ENCODE measurements at places on chromosomes 5 and 9.

GRCh38 chr9:34663303-34663605, 797 bp upstream of the CCL27 start:
- DNase-seq: no peak

DNA sequence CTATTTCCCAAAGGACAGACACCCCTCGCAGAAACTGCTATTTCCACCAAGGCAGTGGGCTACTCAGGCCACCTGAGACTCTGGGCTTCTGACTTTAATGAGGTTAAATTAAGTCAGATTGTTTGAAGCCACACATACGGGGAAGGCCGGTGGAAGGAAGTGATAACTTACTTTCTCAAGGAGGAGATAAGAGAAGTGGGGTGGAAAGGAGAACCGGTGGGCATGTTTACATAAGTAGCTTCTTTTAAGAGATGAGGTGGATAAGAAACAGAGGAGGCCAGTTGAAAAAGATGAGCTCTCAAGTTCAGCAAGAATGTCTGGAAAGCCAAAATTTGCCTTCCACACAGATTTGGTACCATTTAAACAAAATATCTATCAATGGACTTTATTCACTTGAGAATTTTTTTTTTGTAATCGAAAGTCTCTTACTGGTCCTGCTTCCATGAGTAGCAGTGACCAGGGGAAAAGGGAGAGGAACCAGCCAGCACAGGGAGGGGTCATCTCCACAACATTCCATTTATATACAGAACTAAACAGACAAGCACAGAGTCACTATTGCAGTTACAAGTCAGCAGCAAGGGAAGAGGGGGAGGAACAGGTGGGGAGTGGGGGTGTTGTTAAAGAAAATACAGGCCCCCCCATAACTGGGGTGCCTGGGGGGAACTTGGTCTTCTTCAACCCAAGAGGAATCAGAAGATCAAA, 20.0 kb downstream of the CCDC125 start:
- DNase-seq: no peak

- DNase-seq: no peak
Measured at GRCh38 chr5:168471785-168472184, 14.5 kb upstream of the RARS1 start.

GRCh38 chr9:134733480-134734232, 92.1 kb downstream of the COL5A1 start:
- no peak for DNase-seq

GRCh38 chr5:149932445-149933350, 11.9 kb downstream of the PDE6A start:
- no peak for DNase-seq

- DNase-seq: no peak
Measured at GRCh38 chr5:90483206-90483605, 8.5 kb downstream of the POLR3G start.

DNA sequence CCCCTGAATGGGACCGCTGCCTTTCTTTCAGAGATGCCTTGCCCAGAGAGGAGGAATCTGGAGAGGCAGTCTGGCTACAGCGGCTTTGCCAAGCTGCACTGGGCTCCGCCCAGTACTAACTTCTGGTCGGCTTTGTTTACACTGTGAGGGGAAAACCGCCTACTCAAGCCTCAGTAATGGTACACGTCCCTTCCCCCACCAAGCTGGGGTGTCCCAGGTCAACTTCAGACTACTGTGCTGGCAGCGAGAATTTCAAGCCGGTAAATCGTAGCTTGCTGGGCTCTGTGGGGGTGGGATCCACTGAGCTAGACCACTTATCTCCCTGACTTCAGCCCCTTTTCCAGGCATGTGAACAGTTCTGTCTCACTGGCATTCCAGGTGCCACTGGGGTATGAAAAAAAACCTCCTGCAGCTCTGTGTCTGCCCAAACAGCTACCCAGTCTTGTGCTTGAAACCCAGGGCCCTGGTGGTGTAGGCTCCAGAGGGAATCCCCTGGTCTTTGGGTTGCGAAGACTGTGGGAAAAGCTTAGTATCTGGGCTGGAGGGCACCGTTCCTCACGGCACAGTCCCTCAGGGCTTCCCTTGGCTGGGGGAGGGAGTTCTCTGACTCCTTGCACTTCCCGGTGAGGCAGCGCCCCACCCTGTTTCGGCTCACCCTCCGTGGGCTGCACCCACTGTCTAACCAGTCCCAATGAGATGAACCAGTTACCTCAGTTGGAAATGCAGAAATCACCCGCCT, 171.2 kb downstream of the CWC27 start:
- DNase-seq: no peak

- DNase-seq: no peak
Measured at GRCh38 chr9:6538666-6539071, 106.9 kb downstream of the GLDC start.

DNA sequence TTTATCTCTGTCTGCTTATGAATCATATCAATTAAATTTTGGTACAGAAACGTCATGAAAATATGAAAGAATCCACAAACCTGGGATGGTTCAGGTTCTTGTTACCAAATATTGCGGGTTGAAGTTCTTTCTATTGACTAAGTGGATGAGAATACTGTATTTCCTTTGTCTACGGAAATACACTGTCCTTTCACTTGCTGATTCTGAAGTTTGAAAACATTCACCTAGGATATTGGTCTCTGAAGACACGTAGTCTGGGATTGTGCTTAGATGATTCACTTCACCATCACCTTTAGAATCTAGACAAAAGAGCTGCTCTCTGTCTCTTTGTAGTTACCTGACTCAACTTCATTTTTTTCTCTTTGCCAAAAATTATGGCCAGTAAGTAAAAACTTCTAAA, 222.4 kb downstream of the FBN2 start:
- DNase-seq: no peak

- DNase-seq: no peak
Measured at GRCh38 chr9:79664375-79664831, 92.6 kb downstream of the TLE4 start.

DNA sequence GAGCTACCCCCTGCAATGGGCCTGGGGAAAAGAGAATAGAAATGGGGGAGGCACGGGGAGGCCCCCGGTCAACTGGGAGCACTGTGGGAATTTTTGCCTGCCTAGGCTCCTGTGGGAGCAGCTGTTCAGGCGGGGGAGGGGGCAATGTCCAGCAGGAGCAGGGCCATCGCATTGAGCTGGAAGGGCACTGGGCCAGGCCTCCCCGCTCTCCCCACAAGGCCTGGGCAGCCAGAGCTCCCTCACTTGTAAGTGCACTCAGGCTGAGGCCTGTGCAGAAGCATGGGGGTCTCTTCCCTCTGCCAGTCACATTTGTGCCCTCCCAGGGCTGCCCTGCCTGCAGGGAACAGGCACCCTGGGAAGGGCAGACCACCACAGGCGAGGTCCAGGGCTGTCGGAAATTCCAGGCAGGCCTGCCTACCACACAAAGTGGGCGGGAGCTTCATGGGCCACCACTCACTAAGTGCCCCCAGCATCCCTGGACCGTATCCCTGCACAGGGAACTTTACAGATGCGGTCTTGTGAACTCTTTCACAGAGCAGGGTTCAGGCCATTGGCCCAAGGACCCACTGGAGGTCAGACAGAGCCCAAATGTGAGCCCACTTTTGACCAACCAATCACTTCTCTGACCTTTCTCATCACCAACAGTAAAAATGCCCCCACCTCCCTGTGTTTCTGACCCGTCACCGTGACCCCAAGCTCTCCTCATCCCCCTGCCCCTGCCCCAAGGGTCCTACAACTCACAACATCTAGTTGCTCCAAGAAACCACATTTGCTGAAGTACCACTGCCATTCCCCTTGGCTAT, 1.0 kb upstream of the CFAP157 start:
- no peak for DNase-seq

DNA sequence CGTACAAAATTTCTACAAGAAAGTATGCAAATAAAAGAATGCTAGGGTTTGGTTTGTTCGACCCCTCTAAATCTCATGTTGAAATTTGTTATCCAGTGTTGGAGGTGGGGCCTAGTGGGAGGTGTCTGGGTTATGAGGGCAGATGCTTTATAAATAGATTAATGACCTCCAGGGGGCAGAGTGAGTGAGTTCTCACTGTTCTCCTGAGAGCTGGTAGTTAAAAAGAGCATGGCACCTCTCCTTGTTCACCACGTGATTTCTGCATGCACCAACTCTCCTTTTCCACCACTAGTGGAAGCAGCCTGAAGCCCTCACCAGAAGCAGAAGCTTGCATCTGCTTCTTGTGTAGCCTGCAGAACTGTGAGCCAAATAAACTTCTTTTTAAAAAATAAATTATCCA, 50.4 kb upstream of the FAM170A start:
- no peak for DNase-seq

DNA sequence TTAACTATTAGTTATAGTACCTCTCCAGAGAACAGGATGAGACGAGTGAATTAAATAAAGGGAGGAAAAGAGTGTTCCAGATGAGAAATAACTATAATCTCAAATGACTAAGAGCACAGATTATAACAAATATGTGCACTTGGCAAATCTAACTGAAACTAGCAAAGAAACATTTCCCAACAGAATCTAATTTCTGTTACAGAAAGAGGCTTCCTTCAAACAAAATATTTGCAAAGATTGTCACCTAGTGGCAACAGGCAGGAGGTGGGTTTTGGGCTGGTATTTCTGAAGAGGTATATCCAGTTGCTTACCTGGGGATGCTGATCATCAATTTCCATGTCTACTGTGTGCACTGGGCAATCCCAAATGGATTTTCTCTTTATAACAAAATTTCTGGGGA, 5.6 kb upstream of the SPDL1 start:
- no peak for DNase-seq

GRCh38 chr5:170813231-170813630, 29.7 kb downstream of the GABRP start:
- no peak for DNase-seq

GRCh38 chr9:112945620-112946208, 55.0 kb upstream of the SLC46A2 start:
- no peak for DNase-seq

- DNase-seq: no peak
Measured at GRCh38 chr5:1325870-1326531, 18.9 kb downstream of the CLPTM1L start.

- DNase-seq: no peak
Measured at GRCh38 chr9:96137671-96138429, 164.1 kb downstream of the HSD17B3 start.

DNA sequence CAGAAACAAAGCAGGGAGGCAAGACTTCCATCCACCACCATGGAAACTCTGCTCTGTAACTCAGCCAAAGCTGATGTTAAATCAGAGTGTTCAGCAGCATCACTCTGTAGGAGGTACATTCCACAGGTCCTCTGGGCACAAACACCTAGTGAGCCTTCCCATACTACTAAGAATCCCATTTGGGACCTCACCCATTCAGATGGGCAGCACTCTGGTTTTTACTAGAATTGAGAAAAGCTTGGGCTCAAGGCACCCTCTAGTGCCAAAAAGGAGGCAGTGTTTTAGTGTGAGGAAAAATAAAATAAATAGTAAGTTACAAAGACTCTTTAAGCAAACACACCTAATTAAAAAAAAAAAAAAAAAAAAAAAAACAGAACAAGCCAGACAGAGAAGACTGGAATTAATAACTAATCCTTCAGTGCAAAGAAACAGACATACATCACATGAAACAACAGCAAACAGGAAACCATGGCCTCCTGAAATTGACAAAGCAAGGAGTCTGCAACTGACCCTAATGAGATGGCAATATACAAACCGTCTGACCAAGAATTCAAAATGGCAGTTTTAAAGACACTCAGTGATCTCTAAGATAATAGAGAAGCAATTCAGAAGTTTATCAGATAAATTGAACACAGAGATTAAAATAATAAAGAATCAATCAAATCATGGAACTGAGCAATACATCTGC, 159.5 kb downstream of the GNA14 start:
- no peak for DNase-seq

DNA sequence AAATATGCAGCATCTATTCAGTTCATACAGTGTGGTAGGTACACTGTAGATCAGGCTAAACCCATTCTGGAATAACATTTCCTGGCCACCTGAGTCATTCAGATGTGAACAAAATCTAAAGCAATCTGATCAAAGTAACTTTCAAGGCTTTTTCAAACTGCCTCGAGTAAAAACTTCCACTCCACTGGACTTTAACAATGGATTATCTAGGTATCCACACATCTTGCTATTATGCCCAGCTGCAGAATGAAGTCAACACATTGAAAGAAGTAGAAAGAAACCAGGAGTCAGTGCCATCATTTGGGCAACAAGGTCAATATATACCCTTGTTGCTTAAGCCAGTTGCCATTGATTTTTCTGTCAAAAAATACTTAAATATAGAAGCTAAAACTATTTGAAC, 1352.6 kb upstream of the NUDT12 start:
- DNase-seq: no peak

DNA sequence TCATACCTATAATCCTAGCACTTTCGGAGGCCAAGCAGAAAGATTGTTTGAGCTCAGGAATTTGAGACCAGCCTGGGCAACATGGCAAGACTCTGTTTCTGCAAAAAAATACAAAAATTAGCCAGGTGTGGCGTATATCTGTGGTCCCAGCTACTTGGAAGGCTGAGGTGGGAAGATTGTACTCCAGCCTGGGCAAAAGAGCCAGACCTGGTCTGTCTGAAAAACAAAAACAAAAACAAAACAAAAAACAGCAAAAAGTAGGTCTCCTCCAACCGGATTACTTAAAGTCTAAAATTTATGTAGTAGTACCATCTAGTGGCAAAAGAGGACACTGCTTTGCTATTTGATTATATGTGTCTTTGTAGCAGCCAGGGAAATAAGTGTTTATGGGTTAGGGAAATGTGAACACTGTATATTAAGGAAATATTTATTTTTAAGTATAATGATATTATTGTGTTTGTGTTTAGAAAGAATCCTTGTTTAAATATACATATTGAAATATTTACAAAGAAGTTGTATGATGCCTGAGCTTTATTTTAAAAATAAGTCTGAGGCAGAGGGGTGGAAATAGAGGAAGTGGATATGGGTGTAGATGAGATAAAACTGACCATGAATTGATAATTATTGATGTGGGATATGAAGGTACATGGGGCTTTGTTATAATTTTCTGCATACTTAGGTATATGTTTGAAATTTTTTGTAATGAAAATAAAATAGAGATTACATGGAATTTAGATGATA, 20.0 kb downstream of the APC start:
- DNase-seq: no peak

DNA sequence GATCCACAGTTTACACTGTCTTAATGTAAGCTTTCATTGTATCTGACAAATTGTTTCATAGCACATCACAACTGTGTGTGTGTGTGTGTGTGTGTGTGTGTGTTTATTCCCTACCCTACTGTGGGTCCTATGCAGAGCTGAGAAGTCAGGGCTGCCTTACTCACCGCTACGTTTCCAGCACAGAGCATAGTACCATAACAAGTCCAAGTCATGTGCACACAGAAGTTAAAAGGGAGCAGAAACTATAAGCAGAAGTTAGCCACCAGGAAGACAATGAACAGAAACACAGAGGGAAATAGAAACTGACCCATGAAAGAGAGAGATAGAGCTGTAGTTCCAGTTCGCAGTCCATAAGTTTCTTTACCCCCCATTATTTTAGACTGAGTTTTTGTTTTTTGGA, 38.2 kb upstream of the DMXL1 start:
- DNase-seq: no peak

GRCh38 chr5:56386046-56386445, 152.9 kb upstream of the ANKRD55 start:
- DNase-seq: no peak
